ENCODE measurements at places on chromosomes 1 and 21.
A peak's percentile ranks its signal among the peaks of the same experiment; 100 is the strongest.

DNA sequence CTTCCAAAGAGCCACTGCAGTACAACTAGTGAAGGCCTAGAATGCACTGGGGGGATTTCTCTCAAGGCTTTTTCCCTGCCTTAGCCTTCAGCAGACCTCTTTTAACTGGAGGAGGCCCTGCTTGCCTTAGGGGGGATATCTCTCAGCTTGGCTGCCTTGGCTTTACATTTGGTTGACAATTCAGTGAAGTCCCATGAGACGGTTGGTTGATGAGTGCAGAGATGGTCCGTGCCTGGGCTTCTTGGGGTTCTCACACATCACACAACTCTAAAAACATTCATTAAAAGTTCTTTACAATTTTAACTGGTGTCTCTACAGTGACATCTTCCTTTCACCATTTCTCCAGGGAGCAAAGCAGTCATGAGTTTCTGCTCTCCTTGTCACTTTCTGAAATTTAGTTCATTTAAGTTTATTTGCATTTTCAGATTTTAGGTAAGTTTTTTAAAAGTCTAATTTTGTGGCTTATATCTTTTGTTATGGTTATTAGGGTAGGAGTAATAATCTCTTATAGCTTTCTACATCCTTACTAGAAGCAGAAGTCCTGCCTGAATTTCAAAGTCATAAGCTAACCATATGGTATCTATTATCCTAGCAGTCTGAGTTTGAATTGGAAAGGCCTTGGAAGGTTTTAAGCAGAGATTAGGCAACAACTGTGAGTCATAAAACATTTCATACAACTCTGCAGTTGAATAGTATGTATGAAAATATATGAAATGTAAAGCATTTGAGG, 487.6 kb downstream of the DPYD start:
- no peak for DNase-seq

- no peak for DNase-seq
Observed at GRCh38 chr1:192878249-192878648, 69.4 kb downstream of the RGS2 start.

- no peak for DNase-seq
Observed at GRCh38 chr1:203127666-203128430, at the start of gene ADORA1. Gene ADORA1, plus strand, starts transcription at chr1:203127726. Its CDS starts 1,116 bp downstream, at chr1:203128842.

- DNase-seq: no peak
Observed at GRCh38 chr1:17432412-17432811, 7.1 kb downstream of the RCC2 start.

GRCh38 chr1:17356387-17357026, 15.5 kb upstream of the PADI6 start:
- DNase-seq: no peak

DNA sequence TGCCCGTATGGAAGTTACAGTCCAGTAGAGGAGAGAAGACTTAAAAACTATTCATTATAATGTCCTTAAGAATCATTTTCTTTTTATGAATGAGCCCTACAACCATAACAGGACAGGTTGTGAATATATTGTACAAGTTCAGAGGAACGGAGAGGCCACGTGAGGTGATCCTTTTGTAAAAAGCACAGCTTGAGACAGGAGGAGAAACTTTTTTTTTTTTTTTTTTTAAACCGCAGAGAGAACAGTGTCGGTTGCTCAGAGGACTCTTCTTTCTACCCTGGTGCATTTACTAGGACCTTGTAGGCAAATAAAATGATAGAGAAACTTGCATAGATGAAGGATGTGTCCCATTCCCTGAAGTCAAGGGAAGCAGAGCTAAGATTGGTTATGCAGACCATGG, 32.1 kb downstream of the DYRK1A start:
- DNase-seq: no peak

- no peak for DNase-seq
Observed at GRCh38 chr1:39213511-39214002, 9.1 kb downstream of the MACF1 start.

DNA sequence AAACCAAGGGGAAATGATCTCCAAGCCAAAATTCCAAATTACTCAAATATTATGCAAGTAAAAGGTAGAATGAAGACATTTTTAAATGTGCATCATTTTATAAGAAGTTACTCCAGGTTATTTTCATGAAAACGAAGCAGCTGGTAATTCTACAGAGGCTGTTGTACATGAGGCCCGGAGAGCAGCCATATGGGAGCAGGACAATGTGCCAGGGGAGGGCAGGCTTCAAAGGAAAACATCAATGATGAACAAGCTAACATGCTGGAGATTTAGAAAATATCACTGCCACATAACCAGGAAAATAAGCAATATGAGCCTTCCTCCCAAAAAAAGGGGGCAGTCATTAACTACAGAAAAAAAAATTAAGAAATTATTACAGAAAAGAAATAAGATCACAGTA, 109.1 kb downstream of the TIAM1 start:
- no peak for DNase-seq

GRCh38 chr1:164779376-164779775, 220.4 kb downstream of the PBX1 start:
- no peak for DNase-seq

- DNase-seq: no peak
Observed at GRCh38 chr1:201660931-201661822, 122.2 kb downstream of the NAV1 start.

DNA sequence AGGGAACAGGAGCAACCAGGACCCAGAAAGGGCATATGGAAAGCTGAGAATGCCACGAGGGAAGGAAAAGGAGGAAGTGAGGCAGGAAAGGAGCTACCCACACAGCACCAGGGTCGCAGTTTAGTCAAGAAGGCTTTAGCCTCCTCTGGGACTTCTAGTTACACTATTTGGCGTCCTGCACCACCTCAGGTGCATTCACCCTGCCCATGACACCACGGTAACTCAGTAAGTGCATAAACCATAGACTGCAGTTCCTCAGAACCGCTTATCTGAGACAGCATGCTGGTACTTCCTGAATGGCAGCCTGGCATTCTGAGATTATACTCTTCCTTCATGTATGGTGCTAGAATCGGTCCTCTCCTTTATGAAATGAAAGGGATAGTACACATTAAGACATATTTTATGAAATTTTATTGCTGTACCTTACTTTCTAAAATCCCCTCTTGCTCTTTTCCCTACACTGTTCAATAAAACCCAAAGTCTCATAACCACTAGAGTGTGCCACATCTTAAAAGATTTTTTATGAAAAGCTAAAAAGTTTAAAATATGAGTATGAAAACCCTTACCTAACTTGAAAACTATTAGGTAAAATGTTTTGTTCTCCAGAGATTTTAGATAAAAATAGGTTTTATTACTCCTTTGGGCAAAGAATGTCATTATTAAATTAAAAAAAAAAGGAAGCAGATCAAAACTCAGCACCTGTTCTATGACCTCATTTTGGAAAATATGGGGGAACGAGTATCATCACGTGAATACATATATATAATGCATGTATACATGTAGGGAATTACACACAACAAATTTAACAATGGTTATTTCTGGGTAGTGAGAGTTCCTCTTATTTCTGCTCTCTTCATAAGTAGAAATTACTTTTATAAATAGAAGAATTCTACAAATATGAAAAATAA, 67.3 kb downstream of the VAV3 start:
- peak; percentile 55 for DNase-seq

GRCh38 chr1:3963554-3963953, 63.5 kb upstream of the C1orf174 start:
- no peak for DNase-seq

GRCh38 chr1:230850547-230850946, 17.8 kb downstream of the C1orf198 start:
- DNase-seq: no peak

DNA sequence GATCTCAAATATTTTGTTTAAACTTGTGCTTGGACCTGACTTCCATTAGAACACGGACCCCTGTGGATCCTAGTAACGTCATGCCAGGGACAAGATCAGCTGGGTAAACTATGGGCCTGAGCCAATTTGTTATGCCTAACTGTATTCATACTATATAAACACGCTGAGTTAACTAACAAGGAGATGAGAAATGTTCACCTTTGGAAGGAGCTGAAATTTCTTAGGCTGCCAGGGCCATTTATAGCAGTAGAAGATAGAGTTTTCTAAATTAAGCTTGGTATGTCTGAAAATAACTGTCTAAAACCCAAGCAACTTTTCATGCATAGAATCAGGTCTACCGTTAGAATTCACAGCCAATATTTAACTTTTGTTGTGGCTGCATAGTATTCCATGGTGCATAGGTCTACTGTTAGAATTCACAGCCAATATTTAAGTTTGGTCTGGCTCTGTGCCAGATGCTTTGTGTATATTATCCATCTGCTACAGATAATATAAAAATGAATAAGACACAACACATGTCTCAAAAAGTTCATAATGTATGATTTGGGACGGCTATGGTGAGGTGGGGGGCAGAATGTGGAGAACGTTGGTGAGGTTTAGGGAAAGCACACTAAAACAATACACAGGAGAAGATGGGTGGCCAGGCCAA, 61.5 kb downstream of the NMNAT2 start:
- no peak for DNase-seq

DNA sequence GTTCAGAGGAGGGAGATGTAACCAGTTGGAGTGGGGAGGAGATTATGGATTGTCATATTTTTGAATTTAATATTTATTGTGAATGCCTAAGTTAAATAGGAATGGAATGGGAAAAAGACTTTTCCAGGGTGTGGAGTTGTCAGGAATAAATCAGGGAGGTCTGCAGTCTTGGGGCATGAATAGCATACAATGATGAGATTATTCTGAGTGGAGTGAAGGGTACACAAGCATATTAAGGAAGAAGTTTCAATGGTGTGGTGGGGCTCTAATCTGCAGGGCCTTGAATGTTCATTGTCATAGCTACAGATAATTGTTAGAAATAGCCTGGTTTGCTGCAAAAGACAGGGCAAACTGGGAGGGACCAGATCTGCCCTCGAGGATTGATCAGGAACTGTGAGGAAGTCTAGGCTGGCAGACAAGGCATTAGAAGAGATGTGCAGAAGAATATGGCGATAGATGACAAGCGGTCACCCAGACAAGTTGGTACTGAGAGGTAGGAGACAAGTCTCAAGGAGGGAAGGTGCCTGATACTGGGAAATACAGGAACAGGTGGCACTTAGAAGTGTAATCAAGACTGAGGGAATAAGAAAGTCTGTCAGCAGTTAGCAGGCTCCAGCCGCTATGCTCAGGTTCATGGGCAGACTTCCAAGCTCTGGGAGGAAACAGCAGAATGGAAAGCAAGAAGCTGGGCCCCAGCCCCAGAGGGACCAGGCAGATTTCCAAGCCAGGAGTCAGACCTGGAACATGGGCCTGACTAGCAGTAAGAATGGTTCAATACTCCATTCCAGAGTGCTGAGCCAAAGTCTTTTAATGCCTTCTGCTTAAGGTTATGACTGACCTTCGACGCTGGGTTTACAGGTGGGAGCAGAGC, 20.9 kb upstream of the RGL1 start:
- DNase-seq: no peak

GRCh38 chr1:177873238-177873637, 96.6 kb downstream of the SEC16B start:
- no peak for DNase-seq

DNA sequence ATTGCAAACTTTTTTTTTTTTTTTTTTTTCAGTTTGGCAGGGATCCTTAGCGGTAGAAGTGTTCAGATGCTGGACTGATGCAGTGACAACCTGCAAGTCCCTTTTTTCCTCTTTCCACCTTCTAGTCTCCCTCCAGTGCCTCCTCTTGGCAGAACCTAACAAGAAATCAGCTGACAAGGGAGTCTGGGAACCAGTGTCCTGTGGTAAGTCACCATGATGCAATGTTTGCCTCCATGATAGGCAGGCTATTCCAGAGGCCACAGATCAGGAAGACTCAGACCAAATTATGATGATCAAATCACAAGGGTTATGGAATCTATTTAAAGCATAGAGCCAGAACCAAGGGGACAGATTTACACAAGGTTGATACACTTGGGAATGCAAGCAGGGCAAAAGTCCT, 3.0 kb upstream of the CD34 start:
- no peak for DNase-seq

DNA sequence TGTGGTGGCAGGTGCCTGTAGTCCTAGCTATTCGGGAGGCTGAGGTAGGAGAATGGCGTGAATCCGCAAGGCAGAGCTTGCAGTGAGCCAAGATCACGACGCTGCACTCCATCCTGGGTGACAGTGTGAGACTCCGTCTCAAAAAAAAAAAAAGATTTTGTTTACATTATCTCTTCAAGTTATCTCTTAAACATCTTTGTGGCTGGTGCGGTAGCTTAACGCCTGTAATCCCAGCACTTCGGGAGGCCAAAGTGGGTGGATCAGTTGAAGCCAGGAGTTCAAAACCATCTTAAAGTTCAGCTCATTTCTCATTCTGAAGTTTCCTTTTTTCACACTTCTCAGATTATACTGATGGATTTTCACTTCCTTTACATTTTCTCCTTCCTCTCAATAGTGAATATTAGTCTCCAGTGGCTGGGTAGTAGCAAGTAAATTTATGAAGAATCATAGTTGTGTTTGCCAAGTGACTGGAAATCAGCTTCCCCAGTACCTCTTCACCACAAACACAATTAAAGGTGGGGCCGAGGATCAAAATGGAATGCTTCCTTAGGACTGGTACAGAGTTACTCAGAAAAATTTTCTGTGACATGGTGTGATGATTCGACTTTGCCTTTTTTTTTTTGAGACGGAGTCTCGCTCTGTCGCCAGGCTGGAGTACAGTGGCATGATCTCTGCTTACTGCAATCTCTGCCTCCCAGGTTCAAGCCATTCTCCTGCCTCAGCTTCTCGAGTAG, 13.8 kb downstream of the PIP5K1A start:
- no peak for DNase-seq

- DNase-seq: peak; percentile 57
Observed at GRCh38 chr21:46325073-46325912, 1.3 kb downstream of the PCNT start.

DNA sequence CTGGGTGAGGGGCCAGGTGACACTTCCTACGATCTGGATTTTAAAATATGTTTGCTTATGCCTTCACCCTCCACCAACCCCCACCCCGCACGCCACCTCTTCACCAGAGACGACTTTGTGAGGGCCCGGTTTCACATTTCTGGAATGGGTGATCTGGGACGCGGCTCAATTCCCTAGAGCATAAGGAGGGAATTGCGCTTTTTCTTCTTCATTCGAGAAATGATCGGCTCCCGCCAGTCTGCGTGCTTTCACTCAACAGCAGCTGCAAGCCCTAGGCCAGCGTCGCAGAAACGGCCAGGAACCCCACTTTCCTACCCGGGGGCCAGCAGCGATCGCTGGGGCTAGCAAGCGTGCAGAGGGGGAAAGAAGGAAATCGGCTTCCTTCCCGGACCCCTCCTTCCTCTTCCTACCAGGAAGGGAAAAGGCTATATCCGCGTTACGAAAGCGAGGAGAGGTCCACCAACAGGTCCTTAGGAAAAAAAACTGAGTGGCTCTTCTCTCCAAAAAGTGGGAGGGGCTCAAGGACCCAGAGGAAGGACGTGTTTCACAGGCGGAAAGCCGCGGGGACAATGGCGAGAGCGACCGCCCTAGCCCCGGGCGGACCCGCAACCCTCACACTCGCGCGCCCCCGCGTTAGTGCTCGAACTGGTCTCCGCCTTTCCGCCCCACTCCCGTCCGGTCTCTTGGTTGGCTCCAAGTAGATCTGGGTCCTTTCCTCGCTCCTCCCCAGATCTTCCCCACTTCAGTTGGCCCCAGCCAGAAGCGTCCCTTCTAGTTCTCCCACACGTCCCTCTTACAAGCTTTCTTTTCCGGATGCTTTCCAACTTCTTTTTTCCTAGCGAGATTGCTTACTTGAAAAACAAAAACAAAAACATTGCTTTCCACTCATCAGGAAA, 1.1 kb upstream of the ADAMTS1 start:
- no peak for DNase-seq
